Fibroblast of skin of right biceps (primary cell): ENCODE measurements at places on chromosomes 13 and 19.

DNA sequence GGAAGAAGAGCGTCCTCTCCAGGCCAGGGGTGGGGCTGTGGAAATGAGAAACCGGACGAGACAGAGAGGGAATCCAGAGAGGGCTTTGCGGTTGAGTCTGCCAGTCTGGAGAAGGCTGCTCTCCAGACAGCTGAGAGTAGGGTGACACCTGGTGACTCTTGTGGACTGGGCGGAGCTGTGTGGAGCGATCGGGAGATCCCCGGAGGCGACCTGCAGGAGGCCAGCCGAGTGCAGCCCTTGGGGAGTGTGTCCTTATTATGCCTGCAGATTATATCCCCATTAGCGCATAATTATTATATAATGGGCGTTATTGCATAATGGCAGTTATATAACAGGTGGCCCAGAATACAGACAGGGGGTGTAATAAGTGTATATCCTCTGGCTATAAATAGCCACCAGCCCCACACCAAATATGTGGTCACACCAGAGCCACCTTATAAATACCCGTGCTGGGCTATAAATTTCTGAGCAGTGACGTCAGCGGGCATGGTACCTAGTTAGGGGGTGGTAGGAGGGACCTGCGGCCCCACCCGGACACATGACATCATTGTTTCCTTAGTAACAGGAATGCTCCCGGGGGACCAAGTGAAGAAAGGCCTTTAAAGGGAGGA lies 41.2 kb downstream of the NFIX start:
- DNase-seq, result peak; percentile 78

DNA sequence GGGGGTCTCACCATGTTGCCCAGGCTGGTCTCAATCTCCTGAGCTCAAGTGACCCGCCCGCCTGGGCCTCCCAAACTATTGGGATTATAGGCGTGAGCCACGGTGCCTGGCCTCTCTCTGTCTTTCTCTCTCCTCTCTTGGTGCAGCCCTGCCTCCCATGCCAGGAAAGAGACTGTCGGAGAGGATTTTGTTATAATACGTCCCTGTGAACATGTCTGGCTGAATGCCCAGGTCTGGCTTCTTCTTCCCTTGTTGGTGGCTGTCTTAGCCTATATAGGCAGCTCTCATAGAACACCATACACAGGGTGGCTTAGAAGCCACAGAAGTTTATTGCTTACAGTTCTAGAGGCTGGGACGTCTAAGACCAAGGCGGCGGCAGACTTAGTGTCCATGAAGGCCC lies 46.4 kb downstream of the PEX11G start:
- DNase-seq, result peak; percentile 18

DNA sequence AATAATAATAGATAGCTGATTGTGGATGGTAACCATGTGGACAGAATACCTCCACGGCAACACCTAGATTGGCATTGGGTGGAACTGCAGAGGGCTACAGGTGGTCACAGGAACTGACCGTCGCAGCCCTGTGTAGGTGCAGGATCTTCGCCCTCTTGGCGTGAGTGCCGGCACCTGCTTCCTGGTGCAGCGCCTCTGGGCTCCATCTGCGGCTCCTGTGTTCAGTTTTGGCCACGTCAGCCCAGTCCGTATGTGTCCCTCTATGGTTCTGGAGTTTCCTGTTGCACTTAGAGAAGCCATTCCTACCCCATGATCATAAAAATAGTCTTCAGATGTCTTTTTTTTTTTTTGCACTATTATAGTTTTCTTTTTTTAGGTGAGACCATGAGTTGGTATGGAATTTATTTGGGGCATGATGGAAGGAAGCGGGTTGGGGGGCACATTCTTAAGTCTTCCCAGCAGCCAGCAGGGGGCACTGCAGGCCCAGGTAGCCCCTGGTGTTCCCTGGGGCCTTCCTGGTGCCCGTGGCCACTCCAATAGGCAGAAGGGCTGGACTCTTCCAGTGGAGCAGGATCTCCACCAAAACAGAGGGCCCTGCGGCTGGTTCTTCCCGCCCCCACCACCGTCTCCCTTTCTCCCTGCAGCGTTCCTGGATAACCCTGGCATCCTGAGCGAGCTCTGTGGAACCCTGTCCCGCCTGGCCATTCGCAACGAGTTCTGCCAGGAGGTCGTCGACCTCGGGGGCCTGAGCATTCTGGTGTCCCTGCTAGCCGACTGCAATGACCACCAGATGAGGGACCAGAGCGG lies 10.1 kb upstream of the SLC25A42 start:
- DNase-seq, result peak; percentile 42

GRCh38 chr19:41546386-41546789 lies 29.6 kb upstream of the CEACAM21 start:
- DNase-seq, result no peak

- no peak for DNase-seq
Observed at GRCh38 chr13:52782471-52783448, 43.1 kb upstream of the CNMD start.

DNA sequence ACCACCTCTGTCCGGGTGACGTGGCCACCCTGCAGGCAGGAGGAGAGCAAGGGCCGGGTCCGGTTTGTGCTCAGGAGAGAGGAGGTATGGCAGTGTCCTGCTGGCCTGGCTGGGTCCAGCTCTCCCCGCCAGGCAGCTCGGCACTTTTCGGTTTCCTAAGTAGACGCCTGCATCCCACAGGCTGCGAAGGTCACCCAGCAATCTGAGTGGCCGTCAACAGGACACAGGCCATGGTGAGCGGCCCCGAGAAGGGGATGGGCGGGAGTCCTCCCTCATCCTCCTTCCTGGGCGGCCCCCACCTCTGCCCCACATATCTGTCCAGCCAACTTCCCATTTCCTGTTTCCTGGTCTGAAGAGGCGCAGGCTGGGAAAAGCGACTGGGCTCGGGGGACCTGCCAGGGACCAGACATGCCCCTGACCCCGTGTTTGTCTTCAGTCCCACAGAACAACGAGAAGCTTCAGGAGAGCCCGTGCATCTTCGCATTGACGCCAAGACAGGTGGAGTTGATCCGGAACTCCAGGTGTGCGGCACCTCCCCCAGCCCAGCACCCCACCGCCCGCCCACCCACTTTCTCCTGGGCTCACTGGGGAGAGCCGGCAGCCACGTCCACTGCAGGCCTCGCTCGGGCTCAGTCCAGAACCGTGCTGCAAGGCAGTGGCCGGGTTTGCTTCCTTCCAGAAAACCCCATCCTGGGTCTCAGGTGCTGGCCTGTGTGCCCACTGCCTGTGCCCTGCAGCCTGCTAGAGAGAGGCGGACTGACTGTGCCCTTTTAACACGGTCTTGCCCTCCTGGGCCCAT lies 16.3 kb downstream of the PIAS4 start:
- no peak for DNase-seq

DNA sequence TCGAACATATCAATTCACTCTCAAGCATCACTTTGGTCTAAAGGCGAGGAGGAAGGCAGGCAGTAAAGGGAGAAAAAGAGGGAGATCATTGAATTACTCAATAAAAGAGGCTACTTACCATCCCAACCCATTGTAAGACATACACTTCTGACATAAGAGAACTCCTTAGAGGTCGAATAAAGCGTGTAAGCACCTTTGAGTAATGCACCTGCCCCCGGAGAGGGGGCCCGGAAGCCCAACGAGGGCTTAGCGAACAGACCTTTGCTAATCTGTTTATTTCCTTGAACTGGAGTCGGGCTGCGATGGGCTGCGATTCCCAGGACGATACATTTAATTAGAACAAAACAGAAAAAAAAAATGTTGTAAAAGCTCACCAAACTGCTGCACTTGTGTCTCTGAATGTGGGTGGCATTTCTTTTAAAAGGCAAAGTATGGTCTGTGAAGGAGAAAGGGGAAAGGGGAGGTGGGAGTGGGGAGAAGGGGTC lies 3.0 kb downstream of the ZC3H4 start:
- DNase-seq, result no peak

- DNase-seq, result peak; percentile 38
Observed at GRCh38 chr13:59345311-59345710, 818.4 kb downstream of the DIAPH3 start.

GRCh38 chr19:44767295-44768180 lies 10.2 kb upstream of the CBLC start:
- DNase-seq, result no peak

DNA sequence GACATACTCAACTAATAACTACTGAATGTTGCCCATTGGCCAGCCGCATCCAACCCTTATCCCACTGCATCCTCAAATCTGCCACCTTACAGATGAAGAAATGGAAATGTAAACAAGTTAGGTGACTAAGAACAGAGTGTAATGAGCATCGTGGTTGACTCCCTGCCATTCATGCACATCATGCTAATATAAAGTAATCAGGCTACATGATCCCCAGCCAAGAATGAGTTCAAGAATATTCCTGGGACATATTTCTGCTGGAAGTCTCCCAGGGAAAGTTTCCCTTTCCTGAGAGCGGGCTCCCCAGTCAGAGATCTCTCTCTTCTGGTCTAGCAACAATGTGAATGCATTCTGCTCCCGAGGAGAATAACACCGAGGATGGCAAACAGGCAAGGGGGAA lies 55.9 kb upstream of the SERP2 start:
- peak; percentile 70 for DNase-seq

DNA sequence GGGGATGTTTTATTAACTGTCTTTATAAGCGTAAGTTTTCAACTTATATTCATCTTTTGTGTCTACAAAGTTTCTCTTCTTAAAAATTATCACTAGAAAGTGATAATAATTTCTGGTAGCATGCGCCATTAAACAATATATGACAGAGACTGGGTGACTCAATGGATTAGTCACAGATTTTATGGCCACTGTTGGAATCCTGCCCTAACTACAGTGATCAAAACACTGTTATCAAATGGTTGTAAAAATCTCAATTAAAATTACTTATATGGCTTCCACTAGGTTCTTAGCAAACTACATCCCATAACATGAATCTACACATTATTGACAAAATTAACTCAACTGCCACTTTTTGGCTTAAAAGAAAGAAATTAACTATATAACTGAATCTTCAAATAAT lies 350.0 kb downstream of the DACH1 start:
- no peak for DNase-seq

- DNase-seq, result peak; percentile 98
Observed at GRCh38 chr19:2627319-2627829, 75.1 kb downstream of the GNG7 start.

DNA sequence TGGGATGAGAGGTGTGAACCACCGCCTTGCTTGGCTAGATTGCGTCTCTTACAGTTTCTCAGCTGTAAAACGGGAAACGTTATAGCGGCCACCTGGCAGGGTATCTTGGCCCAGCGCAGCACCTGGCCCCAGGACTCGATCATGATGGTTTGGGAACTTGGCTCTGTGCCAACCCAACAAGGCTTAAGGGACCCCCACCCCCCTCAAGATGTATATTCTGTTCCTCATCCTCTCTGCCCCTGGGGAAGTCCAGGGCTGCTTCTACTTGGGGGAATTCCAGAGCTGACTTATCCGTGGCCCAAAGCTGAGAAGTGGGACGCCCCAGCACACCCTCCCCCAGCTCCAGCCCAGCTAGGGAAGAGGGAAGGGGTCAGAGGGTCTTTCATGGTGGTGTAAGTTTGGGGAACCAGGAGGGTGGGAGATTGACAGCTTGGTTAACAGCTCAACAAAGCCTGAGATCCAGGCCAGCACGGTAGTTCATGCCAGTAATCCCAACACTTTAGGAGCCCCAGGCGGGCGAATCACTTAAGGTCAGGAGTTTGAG lies 695 bp downstream of the ICAM1 start:
- DNase-seq, result no peak

DNA sequence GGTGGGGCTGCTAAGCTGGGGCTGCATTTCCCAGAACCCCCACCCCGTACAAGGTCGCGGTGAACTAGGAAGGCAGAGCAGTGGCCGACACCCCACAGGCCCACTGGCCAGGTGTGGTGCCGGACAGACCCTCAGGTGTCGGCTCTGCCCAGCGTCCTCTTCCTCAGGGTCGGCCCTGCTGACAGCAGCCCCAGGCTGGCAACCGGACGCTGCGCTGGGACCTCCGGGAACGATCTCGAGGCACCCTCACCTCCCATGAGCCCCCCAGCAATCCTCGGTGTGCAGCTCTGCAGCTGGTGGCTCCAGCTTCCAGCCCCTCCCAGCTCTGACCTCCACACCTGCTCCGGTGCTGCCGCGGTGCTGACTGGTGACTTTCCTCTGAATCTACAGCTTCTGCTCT lies 142.9 kb upstream of the SPACA7 start:
- DNase-seq, result no peak

- DNase-seq, result peak; percentile 70
Observed at GRCh38 chr13:32225481-32225931, 89.7 kb downstream of the ZAR1L start.

DNA sequence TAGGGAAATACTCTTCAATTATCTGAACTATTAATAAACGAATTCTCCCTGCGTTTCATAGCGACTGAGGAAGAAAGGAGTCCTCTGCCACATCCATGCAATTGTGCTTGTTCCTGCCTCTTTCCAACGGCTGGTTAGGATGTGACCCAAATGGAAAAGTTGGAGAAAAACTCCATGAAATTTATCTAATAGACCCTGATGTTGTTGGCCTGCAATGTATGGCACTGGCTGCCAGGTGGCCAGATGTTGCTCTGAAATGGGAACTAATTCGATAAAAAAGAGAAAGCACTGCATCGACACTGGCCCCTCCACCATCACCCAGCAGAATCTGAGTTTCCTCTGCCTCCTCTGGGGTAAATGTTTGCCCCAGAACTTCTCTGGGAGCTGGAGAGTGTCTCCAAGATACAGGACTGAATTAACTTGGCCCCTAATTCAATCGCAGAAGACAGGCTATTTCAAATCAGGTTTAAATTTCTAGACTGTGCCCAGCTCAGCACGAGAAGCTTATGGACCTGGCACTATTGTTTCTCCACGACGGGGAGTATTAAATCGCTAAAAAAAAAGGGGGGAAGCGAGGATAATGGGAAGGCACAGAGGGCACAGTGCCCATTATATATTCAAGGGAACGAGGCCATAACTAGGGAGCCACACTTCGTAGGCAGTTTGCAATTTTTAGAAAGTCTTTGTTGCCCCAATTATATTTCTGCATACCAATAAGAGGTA lies 103.9 kb downstream of the ZIC5 start:
- no peak for DNase-seq

DNA sequence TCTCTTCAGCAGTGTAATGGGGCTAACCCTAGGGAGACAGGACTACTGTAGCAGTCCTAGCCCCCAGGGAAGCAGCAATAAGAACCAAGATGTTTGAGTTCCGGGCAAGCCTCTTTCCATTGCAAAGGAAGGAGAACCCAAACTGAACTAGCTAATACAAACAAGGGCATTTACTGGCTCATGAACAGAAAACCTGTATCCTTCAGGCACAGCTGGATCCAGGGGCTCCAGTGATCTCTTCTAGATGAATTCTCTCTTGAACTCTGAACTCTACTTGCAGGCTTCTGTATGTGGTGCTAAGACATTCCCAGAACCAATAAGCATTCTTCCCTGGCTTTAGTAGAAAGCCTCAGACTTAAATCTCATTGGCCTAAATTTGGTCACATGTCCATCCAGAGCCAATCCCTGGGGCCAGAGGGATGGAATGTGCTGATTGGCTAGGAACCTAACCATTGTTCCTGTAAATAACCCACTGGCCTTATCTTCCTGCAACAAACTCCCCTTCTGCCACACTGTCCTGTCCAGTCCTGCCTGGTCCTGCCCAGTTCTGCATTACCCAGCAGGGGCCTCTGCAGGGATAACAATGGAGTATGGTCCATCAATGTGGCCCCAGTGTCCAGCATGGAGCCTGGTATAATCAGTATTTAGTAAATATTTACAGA lies 3.9 kb upstream of the PODNL1 start:
- DNase-seq, result no peak
